M059J (cell line): ENCODE measurements at places on chromosomes 7 and 10.

DNA sequence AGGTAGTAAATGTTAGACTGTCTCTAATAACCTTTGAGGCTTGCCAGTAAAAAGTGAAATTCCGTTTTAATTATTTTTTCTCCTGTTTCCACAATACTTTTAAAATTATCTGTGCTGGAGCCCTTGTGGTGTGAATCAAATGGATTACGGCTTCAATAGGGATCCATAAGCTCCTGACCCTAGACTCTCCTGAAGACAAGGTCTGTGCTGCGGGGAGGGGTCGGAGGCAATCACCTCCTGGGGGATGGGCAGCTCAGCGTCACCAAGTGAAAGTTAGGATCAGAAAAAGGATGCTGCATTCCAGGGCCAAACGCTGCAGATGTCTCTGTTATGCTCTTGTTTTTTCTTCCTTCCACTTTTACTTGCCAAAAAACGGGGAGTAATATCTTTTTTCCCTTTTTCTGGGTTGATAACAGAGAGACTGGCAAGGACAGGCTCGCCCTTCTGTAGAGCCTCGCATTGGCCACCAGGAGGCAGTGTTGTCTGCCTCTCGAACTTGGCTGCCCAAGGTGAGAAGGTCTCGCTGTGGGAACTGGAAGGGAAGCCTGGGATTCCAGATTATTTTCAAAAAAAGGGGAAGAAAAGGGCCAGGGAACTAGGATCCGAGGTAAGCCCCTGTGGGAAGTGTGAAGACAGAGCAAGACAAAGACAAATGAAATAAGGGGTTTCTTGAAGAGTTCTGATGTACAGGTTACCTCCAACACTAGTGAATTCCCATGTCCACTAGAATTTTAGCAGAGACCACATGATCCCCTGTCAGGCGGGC lies 621.9 kb downstream of the ACTR3B start:
- no peak for DNase-seq

- DNase-seq: no peak
These were observed 67.0 kb downstream of the PRLHR start for GRCh38 chr10:118528426-118528825.

DNA sequence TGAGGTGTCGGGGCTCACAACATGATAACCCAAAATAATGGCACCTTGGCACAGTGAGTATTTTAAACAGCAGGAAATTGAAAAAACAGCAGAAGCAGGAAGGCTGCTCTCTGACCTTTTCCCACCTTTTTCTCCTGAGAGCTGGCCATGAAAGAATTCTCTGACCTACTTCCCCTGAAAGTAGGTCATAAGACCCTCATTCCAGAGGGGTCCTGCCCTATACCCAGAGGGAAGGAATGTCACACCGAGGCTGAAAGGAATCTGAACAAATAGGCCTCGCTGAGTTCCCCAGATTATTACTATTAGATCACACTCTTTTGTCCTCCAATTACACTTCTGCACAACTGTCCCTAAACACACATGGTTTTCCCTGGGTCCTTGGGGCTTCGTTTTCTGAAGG lies 18.8 kb downstream of the CPVL start:
- DNase-seq: no peak

GRCh38 chr10:49667991-49668390 lies 11.5 kb upstream of the C10orf53 start:
- DNase-seq: no peak

- DNase-seq: no peak
These were observed 1.0 kb downstream of the INMT start for GRCh38 chr7:30752979-30753378.
